ENCODE measurements at places on chromosomes 13 and 19.

- DNase-seq: no peak
Observed at GRCh38 chr13:26186995-26187394, 35.1 kb downstream of the RNF6 start.

DNA sequence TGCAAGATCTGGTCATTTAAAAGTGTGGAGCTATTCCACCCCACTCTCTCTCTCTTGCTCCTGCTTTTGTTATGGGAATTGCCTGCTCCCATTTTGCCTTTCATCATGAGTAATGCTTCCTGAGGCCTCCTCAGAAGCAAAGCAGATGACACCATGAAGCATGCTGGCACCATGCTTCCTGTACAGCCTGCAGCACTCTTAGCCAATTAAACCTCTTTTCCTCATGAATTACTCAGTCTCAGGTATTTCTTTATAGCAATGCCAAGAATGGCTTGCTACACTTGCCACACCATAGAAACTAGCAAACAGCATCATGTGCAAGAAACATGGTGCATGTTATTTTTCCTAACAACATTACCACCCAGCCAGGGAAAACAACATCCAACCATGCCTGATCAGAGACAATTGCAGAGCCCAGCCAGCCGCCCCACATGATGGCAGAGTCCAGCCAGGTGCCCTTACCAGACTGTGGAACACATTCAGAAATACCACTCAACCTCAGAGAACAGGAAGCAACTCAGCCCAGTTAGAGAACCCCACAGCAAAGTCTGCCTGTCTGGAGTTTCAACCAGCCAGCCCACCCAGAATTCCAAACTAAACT is 36.9 kb downstream of the SYDE1 start:
- no peak for DNase-seq

- DNase-seq: no peak
Observed at GRCh38 chr19:48818234-48818820, 7.5 kb upstream of the BCAT2 start.

DNA sequence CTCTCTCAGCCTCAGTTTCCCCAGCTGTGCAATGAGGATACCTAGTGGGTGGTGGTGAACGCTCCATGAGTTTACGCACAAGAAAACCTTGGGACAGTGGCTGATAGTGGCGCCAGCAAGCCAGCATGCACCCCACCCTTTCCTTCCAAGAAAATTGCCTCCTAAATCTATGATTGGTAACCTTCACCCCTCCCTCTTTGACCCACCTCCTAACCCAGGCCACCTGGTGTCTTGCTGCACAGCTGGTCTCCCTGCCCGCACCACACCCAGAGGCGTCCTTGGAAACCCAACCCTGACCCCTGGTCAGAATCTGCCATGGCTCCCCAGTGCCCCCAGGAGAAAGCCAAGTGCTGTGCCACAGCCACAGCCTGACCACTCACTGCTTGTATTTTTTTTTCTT is 22.8 kb upstream of the BCL3 start:
- DNase-seq: no peak

- DNase-seq: no peak
Observed at GRCh38 chr19:5128251-5128935, 159.5 kb downstream of the KDM4B start.

- no peak for DNase-seq
Observed at GRCh38 chr13:34842466-34842865, 99.6 kb upstream of the NBEA start.

DNA sequence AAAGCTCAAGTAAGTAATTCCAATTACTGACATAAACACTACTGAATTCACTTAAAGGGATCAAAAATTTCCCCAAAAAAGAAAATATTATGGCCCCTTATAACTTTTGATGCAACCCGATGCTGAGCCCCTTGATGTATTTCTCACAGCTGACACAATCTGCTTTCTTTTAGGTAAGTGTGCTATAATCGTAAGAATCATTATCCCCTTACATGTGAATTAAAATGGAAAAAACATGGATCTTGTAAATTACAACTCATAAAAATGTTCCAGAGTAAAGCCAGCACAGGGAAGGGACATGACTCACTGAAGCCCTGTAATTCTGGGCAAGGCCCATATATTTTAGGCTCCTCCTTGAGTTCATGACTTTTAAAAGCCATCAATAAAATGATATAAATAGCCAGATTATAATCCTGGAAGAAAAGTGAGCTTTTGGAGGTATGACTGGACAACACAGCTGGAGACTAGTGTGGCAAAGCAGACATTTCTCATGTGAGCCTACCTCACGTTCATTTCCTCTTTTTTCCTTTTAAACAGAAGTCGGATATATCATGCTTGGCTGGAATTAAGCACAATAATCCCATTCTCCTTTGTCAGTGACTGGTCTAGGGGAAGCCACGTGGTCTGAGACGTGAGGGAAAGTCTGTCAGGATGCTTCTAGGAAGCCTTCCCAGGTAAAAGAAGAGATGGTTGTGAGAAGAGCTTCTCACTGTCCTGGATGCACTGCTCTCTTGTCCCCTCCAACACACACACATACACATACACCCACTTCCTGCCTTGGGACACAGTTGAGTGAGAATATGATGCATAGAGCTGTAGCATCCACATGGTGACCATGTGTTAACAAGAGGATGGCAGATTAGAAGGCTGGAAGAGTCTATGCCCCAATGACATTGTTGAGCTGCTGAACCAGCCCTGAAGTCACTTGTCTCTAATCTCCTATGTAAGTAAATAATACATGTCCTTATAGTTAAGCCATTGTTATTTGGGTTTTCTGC is 165.4 kb downstream of the RGCC start:
- DNase-seq: no peak

DNA sequence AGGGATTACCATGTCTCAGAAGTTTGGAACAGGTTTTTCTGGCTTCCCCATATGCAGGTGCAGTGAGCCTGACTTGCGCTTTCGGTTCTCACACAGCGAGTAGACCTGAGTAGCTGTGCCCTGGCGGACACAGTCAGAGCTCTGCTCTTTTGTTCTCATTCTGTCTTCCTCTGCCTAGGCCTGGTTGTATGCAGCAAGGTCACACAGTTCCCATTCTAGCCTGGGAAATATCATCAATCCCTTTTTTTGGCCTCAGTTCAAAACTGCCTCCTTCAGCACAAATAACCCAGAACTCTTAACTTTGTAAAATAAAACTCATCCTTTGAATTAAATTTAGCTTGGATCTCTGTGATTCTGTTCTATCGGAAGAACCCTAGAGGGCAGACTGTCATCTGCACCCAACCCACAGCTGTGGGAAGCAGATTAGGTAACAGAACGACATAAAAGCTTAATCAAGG is 10.2 kb downstream of the OXGR1 start:
- DNase-seq: peak; percentile 33

All from SW480 (cell line).